Stimulated activated CD4-positive, alpha-beta T cell treated with anti-CD3 and anti-CD28 coated beads, TNF-alpha, amount 100 ng/mL, for 24 hours (primary cell): ENCODE measurements at places on chromosomes 7 and 10.

DNA sequence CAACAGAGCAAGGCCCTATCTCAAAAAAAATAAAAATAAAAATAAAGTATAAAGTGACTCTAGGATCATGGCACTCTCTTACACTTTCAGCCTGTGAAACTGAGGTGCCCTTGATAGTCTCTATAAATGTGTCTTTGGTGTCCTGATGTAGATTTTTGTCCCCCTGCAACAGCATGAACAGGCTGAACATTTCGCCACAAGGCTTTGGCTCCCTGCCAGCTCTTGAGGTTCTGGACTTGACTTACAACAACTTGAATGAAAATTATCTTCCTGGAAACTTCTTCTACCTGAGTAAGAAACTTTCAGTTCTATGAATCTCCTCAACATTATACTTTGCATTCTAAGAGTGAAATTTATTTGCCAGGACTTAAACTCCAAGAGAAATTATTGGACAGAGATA is 48.1 kb upstream of the BMS1 start:
- no peak for DNase-seq

DNA sequence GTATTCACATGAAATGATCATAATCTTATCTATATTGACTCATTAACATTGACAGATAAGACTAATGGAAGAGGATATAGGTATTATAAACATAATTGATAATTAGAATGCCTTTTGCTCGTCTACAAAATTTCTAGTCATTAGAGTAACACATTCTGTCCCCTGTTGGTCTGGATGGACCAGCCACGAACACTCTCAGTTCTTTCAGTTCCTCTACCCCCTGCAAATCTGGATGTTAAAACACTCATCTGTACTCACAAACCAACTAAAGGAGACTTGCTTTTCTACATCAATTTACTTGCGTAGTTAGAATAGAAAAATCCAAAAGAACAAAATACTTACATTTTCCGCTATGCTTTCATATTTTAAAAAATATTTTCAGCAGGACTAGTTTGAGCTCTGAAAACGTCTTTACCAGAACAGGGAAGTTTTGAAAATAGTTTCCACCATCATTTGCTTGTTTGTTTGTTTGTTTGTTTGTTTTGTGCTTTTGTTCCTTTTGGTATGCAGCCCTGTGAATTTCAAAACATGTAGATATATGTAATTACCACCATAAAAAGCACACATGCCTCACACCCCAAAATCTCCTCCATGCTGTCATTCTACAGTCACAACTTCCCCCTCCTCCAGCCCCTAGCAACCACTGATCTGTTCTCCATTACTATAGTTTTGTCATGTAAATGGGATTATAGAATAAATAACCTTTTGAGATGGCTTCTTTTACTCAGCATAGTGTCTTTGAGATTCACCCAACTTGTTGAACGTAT is 103.8 kb downstream of the FZD1 start:
- no peak for DNase-seq

GRCh38 chr10:129793479-129793878 is 170.6 kb downstream of the EBF3 start:
- DNase-seq = no peak

DNA sequence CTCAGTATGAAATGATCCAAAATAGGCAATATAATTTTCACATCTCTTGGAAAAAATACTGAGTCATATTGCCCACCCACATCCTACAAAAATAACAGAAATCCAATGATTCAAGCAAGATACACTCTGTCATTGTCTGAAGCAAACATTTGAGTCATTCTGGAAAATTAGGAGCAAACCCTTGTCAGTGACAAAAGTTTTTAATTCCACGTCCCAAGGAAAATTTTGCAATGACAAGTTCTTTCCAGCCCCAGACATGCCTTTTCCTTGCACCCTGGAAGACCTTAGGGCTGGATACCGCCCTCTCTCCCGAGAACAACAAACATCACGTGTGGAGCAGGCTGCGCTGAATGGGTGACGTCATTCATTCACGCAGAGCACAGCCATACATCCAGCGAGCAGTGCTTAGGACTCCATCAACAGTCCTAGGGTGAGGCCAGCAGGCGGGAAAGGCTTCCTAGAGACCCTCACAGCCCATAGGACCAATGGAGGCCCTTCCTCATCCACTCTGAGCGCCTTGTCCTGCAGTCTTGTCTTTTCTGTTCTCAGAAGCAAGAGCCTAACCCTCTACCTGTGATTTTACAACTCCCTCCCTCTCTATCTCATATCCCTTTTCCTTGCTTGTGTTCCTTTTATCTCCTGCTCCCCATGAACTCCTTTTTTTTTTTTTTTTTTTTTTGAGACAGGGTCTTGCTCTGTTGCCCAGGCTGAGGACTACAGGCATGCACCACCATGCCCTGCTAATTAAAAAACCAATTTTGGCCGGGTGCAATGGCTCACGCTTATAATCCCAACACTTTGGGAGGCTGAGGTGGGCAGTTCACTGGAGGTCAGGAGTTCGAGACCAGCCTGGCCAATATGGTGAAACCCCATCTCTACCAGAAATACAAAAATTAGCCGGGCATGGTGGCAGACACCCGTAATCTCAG is 23.5 kb upstream of the KDM7A start:
- DNase-seq = no peak

DNA sequence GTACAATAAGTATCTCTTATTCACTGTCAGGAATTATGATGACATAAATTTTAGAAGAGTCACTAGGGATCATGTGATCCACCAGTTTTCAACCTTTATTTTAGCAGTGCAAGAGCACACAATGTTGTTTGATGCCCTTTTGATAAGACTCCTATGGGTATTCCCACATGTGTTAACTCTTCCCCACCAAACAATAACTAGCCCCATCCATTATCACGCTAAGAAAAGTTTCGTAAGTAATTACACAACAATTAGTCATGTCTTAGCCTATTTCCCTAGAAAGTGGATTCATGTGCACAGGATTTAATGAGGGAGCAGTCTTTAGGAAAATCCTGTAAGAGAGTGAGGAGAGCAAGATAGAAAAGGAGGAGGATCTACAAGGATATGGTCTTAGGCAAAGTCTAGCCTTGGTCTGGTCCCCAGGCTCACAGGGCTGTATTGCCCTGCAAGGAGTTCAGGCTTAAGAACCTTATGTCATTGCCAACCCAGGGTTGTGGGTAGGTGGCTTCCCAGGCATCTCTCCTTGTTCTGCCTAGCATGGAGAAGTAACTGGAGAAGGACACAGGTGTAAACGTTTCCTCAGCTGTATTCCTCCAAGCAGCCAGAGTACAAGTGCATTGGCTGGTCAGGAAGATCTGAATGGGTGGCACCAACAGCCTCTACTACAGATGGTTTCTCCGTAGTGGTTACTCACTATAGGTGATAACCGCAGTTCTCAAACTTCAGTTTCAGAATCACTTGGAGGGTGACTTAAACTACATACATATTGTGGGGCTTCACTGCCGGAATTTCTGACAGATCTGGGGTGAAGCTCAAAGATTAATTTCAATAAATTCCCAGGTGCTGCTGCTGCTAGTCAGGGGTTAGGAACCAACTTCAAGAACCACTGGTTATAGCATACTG is 574.5 kb downstream of the SUGCT start:
- no peak for DNase-seq

- DNase-seq = no peak
Measured at GRCh38 chr10:52665821-52666220, 106.8 kb downstream of the MBL2 start.

DNA sequence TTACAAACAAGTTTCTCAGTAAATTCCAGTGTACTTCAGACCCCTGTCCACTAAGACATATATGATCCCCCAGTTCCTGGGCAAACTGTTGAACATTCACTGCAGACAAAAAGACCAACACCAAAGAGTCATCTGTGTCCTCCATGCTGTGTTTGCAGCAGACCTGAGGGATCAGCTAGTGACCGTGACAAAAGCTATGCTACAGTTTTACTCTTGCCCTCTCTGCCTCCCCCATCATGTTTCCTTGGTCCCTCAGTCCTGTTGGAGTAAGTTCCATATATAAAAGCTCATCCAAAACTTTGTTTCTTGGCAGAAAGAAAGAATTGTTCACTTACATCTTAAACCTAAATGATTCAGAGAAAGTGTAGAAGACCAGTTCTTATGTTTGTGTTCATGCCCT is 56.1 kb downstream of the PODXL start:
- no peak for DNase-seq

- DNase-seq = no peak
Measured at GRCh38 chr7:50227726-50228125, 76.8 kb upstream of the IKZF1 start.

DNA sequence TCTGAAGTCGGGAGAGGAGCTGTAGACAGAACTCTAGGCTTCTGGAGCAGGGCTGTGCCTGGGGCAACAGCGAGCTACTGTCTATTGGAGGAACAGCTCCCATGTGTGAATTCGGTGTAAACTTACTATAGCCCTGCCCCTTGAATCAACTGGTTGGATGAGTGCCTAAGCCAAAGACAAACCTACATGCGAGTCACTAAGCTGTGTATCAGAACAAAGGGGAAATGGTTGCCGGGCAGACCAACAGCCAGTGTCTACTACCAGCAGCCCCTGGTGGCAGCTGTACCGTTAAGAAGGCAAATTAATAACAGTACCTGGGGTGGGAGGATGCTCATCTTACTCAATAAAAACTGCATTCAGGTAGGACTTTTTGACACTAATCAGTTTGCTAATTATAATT is 343.6 kb downstream of the ACTR3B start:
- DNase-seq = no peak

DNA sequence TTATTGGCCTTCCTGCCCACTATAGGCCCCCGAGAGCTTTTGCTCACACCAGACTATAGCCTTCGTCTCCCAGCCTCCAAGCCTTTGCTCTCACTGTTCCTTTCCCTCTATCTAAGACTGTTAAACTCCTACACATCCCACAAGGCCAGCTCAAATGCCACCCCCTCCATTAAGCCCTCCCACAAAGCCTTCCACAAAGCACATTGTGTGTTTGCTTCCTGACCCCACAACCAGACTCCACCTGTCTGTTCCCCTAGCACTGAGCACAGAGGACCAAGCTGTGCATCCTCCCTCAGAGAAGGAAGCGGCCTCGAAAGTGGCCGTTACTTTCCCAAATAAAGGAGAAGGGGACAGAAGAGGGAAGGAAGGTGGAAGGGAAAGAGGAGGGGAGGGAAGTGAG is 1.3 kb downstream of the LOXL4 start:
- no peak for DNase-seq

GRCh38 chr7:1412322-1413261 is 46.7 kb downstream of the MICALL2 start:
- DNase-seq = peak; percentile 78

- DNase-seq = no peak
Measured at GRCh38 chr10:126931544-126931943, 26.3 kb downstream of the DOCK1 start.

GRCh38 chr7:85041605-85042216 is 145.1 kb downstream of the SEMA3D start:
- DNase-seq = no peak

- DNase-seq = no peak
Measured at GRCh38 chr10:121183236-121183635, 332.1 kb downstream of the WDR11 start.

DNA sequence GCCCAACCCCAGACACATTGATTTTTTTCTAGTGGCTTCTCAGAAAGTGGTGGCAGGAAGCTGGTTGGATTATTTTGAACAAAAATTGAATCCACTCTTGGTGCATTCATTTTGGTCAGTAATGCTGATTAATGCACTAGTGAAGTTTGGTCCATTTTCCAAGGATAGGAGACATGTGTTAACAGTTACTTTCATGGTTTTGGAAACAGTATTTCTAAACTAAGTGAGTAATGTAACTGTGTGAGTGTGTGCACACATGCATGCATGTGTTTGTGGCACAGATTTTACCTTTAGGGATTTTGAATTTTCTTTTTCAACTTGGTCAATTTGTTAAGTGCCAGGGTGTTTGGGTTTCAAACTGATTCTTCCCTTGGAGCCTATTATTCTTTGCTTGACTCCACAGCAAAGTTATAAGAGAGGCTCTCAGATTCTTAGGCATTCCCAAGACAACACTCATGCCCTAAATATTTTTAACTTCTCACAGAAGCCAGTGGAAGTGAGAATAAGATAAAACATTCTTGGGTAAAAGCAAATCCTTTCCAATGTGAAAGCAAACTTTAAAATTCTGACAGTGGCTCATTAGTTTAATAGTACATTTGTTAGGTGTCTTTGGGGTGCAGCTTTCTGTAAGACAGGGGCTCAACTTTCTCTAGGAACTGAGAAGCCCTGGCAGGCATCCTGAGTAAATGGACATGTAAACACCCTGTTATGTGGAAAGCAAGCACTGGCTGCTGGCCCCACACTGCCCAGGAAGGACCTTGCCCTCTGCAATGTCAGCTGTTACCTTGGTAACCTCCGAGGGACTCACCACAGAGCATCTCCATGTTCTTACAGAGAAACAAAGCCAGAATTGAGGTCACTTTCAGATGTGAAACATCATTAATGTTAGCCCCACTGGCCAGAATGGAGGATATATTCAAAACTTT is 68.4 kb downstream of the ASAH2B start:
- DNase-seq = no peak

DNA sequence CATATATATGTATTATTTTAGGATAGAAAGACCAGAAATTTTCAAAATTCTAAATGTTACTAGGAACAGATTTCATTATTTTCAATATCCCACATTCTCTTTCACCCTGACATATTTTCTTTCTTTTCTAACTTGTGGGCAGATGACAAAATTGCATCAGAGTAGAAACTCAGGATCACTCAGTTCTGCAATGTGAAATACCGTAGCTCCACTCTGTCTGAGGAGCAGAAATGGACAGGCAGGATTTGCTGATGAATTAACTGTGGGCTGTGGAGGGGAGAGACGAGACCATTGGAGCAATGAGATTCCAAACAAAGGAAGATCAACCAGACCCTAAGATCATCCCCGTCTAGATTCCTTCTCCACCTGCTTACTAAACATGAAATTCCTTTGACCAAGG is 37.0 kb upstream of the SVOPL start:
- no peak for DNase-seq

- DNase-seq = no peak
Measured at GRCh38 chr10:10256860-10257259, 760.8 kb upstream of the CELF2 start.

- no peak for DNase-seq
Measured at GRCh38 chr7:97818066-97818663, 54.0 kb downstream of the ASNS start.

- DNase-seq = no peak
Measured at GRCh38 chr7:38675494-38676106, 44.4 kb upstream of the AMPH start.

DNA sequence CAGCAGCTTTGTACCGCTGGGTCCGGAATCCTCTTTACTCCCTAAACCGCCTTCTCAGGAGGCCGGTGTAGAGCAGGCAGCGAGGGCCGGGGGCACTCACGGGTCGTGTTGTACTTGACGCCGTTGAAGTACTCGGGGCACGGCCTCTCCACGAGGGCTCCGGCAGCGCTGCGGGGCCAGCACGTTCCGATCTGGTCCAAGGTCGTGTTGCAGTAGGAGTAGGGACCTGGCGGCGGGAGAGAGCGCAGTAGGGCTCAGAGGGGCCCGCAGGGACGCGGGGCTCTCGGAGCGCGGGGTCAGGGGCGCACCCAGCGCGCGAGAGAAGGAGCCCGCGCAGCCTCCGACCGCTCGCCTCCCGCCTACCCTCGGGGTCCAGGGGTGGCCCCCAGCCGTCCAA is 443 bp downstream of the CRHR2 start:
- no peak for DNase-seq
